ENCODE measurements at places on chromosomes 3 and 15.

DNA sequence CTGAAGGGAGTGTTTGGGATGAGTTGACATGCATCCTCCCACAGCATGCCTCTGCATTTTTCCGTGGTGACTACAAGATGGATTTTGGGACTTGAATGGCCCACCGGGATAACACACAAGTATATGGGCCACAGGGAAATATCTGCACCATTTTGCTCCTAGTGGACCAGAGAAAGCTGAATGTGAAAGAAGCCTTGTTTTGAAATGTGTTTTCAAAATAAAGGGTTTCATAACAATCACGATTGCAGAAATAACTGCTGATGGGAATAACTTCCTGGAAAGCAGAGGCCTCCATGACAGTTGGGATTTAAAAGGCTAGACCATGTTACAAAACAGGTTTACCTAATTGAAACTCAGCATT, 77.5 kb upstream of the PRR23C start:
- peak; percentile 80 for ATAC-seq

DNA sequence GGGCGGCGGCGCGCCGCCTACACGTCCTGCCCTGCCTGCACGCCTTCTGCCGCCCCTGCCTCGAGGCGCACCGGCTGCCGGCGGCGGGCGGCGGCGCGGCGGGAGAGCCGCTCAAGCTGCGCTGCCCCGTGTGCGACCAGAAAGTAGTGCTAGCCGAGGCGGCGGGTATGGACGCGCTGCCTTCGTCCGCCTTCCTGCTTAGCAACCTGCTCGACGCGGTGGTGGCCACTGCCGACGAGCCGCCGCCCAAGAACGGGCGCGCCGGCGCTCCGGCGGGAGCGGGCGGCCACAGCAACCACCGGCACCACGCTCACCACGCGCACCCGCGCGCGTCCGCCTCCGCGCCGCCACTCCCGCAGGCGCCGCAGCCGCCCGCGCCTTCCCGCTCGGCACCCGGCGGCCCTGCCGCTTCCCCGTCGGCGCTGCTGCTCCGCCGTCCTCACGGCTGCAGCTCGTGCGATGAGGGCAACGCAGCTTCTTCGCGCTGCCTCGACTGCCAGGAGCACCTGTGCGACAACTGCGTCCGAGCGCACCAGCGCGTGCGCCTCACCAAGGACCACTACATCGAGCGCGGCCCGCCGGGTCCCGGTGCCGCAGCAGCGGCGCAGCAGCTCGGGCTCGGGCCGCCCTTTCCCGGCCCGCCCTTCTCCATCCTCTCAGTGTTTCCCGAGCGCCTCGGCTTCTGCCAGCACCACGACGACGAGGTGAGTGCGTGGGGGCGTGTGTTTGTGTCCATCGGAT, 602 bp downstream of the TRIM71 start:
- no peak for ATAC-seq

- ATAC-seq: peak; percentile 66
Measured at GRCh38 chr15:65195548-65195923, 10.4 kb upstream of the CLPX start.

- ATAC-seq: peak; percentile 25
Measured at GRCh38 chr3:174440253-174440701, 418.9 kb upstream of the NAALADL2 start.

GRCh38 chr15:65156692-65157091, 23.1 kb upstream of the PDCD7 start:
- ATAC-seq: no peak

DNA sequence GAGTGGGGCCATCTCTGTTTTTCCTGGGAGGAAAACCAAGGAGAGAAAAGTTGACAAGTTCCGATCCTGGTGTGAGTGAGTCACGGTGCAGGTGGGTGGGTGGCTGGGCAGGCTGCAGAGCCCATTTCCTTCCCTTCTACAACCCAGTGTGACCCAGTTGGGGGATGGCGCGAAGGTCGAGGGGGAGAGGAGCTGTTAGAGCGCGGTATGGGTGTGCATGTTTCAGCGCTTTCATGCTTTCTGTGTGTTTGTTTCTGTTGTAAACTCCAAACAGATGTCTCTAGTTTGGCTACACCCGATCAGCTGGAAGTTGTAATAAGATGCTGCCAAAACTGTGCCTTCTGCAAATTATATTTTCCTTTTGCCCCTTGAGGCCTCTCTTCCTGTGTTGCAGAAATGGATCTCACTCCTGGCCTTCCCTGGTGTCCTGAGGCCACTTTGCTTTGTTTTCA, 3.8 kb downstream of the FAM43A start:
- ATAC-seq: no peak

- ATAC-seq: no peak
Measured at GRCh38 chr3:159764490-159765029, 224.1 kb upstream of the IL12A start.

DNA sequence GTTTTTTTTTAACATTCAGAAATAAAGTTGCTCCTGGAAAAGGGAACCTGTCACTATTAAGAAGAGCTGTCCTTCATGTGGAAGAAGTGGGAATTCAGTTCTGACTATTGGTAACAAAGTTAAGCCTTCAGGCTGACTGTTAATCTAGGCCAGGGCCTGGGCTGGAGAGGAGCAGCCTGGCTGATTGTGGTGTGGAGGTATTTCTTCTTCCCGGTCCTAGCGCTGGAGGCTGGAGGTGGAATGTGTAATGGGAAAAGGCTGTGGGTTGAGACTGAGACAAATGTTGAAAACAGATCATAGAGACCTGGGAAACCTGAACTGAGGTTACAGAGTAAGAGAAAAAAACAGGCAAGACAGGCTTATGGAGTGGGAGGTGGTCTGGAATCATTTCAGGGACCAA, 23.8 kb upstream of the SH3BP5 start:
- ATAC-seq: no peak

- ATAC-seq: no peak
Measured at GRCh38 chr3:63030666-63031065, 155.4 kb upstream of the CADPS start.

DNA sequence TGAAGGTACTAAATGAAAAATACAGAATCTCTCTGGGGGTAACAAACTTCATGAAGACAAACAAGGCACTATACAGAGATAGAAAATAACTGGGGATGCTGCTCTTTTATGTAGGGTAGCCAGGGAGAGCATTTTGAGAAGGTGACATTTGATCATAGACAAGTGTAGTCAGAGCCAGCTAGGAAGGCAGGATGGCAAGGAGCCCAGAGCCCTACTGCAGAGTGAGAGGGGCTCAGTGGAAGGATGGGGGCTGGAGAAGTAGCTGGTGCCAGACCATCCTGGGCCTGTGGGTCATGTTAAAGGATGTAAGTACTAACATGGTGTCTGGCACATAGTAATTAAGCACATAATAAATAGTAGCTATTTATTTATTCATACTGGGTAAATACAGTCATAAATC, 133.6 kb downstream of the MEIS2 start:
- no peak for ATAC-seq

DNA sequence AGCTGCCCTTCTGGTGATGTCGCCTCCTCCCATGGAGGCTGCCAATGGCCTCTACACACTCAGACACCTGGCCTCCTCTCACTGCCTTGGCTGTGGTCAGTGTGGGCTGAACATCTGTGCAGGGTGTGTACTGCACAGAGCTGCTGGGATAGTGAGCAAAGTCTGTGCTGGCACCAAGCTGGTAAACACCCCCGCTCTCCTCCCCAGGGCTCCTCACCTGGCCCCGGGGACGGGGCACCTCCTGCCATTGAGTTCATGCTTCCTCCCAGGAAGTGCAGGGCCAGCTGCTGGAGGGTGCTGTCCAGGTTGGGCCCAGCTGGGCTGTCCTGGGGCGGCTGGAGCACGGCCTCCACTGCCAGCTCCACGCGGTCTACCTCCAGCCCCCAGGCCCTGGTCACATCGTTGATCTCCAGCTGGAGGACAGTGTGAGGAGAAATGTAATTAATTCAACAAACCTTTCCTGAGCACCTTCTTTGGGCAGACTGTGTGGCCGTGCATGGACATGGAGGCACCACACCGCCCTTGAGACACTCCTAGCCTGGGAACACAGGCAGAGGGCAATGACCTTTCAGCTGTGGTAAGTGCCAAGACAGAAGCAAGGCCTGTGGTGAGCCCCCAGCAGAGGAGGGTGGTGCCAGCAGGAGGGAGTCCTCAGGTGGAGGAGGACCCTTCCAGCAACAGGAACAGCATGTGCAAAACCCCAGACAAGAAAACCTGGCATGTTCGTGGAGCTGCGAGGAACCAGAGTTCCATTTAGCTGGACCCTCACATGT, 6.8 kb downstream of the STOML1 start:
- no peak for ATAC-seq

GRCh38 chr3:125381314-125381713, 6.2 kb upstream of the ZNF148 start:
- ATAC-seq: no peak

DNA sequence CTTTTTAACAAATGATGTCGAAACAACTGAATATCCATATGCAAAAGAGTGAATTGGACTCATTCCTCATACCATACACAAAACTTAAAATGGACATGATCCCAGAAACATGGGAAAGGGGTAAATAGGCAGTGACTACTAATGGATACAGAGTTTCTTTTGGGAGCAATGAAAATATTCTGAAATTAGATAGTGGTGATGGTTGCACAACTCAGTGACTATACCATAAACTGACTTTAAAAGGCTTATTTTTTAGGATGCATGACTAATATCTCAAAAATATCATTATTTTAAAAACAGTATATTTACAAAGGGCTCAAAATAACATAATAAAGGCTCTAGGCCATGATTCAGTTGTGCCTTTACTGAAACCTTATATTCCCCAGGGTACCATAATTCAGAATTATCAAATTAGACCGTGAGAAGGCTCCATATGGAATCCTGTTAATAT, 16.3 kb upstream of the ATP13A3 start:
- ATAC-seq: no peak

GRCh38 chr15:34327906-34328305, 9.7 kb downstream of the SLC12A6 start:
- no peak for ATAC-seq

DNA sequence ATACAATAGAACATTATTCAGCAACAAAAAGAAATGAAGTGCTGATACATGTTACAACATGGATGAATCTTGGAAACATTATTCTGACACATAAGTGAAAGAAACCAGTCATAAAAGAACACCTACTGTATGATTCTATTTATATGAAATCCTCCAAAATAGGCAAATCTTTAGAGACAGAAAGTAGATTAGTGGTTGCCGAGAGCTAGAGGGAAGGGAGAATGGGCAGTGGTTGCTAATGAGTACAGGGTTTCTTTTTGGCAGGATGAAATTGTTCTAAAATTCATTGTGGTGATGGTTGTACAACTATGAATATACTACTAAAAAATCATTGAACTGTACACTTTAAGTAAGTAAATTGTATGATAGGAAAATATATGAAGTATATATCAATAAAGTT, 6.3 kb upstream of the LRRC58 start:
- ATAC-seq: no peak

DNA sequence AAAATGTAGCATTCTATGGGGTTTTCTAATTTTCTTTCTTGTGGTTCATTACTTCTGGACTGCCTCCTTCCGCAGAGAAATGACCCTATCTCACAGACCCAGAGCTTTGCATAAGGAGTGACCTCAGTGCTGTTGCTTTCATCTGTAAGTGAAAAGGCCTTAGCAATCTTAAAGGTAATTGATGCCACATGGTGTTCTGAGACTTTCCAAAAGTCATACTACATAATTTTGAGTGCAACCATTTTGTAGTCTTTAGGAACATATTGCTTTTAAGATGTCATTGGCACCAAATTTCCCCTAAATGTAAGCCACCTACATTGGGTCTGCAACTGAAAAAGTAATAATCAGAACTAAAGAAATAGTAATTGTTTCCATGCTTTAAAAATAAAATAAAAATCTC, 9.2 kb upstream of the HHLA2 start:
- no peak for ATAC-seq

- no peak for ATAC-seq
Measured at GRCh38 chr3:30737743-30738499, 131.5 kb downstream of the TGFBR2 start.

- no peak for ATAC-seq
Measured at GRCh38 chr15:90681056-90681455, 36.1 kb upstream of the BLM start.

DNA sequence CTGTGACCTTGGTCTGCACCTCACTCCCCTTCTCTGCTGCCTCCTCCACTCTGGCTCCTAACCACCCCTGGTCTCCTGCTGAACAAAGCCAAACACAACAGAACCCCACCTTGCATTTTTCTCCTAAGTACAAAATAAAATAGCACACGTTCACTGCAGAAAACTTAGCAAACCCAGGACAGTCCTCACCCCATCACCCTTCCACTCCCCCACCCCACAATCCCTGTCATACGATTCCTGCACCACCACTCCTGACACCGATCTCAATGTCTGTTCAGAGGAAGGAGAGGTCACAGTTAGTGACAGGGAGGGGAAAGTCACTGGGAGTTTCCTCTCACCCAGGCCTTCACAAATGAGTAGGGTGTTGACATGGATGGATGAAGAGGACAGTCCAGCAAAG, 4.2 kb downstream of the VPS33B start:
- no peak for ATAC-seq

- no peak for ATAC-seq
Measured at GRCh38 chr3:139735191-139735590, 57.4 kb upstream of the NMNAT3 start.

DNA sequence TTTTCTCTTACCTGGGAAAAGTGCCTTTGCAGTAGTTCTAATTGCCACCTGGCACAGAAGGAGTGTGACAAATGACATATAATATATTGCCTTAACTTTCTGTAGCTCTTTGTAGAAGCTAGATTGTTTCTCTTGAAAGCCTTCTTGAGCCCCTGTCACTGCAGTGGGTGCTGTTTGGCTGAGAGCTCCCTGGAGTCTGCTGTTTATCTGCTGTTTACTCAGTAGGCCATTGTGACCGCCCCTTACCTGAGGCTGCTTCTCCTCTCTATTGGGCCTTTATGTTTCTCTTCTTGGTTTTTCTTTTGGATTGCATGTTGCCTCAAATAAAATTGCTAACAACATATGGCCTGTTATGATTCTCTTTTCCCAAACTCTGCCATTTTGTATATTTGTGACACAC, 16.7 kb downstream of the MAP2K5 start:
- no peak for ATAC-seq

- ATAC-seq: no peak
Measured at GRCh38 chr15:42069496-42070278, 24.7 kb downstream of the PLA2G4D start.

DNA sequence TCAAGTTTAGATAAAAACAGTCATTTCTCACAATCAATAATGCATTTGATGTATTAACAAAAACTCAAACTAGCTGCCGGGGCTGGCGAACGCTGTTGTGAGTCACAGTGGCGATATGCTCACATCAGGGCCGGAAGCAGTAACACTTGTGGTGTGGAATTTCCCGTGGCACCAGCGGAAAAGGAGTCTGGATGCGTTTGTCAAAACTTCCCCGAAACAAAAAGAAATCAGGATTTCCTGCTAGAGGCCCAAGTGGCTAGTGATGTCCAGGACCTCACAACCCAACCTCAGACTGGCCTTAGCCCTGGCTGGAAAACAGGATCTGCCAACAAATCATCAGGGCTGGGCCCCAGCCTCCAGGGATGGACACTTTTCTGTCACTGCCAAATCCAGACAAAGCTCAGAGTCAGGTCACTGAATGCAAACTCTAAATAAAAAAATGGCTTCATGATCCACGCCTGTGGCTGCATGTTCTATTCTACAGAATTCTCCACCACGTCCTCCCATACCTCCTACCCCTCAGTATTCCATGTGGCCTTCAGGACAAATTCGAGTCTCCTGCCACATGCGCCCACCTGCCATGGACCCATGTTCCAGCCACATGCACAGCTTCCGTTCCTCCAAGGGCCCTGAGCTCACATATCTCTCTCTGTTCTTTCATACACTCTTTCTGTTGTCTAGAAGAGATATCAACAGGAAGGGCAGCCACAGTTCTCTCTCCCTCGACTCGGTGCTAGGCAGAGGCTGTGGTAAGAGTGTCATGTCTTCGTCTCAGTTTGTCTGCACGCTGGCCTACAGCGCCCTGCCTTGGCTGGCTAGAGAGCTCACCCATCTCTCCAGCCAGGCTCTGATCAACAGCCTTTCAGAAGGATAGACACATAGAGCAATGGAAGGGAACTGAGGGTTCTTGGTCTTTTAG, 35.4 kb downstream of the EHD4 start:
- ATAC-seq: peak; percentile 54
